ENCODE measurements at places on chromosomes 11 and 22.
A peak's percentile ranks its signal among the peaks of the same experiment; 100 is the strongest.

GRCh38 chr22:46393873-46394272, 58.4 kb downstream of the TRMU start:
- DNase-seq = no peak

GRCh38 chr22:33722816-33723215, 197.5 kb downstream of the LARGE1 start:
- no peak for DNase-seq

DNA sequence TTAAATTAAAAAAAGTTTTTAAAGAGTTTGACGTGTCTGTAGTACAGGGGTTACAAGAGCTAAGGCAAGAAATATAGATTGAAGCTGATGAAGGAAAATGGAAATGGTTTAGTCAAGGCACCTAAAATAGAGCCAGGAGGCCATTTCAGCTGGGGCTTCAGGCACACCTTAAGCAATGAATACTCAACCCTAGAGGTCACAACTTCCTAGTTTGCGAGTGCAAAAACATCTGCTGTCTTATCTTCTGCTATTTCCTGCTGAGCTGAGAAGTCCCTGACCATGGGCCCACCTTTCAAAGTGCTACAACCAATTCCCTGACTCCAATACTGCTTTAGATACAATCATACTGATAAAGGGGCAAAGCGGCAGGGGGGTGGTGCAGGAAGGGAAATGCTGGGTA, 87.4 kb downstream of the DLG2 start:
- no peak for DNase-seq

- no peak for DNase-seq
These were observed 133.5 kb downstream of the CD44 start for GRCh38 chr11:35272391-35272902.

DNA sequence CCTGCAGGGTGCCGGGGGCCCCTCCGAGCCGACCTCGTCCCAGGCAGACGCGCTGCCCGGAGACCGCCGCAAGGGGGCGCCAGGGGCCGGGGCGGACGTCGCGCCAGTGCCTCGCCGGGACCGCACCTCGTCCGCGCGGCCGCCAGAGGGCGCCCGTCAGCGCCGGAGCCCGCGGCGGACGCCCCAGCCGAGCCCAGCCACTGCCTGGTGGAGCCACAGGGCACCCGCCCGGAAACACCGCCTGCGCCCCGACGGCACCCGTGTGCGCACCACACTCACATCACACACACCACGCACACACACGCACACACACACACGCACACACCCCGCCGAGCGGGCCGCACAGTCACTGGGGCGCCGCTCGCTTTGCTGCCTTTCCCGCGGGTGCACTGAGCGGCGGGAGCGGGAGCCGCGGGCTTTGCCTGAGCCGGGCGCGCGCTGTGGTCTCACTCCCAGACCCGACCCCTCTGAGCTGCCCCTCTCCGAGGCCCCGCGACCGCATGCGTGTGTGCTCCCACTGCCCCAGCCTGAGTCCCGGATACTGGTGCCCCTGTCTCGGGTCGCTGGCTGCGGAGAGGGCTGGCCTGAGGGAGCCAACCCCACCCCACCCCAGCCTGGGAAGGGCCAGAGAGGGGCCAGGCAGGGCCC, 449.3 kb downstream of the OPCML start:
- DNase-seq = peak; percentile 12

DNA sequence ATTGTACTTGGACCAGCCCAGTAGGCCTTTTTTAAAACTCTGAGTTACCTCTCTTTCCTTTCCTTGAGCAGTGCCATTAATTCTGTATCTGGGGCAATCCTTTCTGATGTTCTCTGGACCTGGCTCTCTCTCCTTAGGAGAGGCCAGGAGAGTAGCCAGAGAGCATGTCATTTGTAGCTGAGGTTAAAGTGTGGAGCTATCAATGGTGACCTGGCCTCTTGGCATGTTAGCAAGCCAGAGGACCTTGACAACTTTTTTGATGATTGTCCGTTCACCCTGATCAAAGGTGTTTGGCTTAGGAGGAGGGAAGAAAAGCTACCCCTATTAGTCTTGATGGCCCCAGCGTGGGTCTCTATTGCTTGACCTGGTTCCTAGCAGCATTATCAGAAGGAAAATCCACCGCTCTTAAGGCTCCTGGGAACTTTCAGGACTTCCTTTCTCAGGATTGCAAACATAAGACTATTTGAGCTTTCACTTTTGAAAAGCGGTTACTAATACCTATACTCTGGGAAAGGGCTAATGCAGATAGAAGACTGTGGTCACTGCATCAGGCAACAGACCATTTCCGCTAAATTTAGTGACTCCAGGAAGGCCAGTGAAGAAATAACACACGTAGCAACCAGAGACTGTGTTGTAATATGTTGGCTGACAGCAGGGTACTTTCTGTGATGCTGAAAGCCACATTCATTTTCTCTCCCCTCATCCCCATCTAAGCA, 18.2 kb downstream of the LIMK2 start:
- no peak for DNase-seq

- DNase-seq = no peak
These were observed 1.4 kb downstream of the PCF11 start for GRCh38 chr11:83158357-83158786.

DNA sequence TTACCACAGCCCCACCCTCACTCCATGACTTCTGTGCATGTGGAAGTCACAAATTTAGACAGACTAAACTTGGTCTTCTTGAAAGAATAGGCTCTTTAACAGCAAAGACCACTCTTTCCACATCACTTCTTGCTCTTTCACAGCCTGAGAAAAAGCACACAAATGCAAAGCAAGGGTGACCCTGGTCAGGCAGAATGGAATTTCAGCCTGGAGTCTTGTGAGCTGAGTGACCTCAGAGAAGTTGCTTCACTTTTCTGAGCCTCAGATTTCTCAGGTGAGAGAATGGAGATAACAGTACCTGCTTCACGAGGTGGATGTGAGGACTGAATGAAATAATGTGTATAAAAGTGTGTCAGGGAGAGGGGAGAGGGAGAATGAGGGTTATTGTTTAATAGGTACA, 26.8 kb upstream of the LIPT2 start:
- no peak for DNase-seq

DNA sequence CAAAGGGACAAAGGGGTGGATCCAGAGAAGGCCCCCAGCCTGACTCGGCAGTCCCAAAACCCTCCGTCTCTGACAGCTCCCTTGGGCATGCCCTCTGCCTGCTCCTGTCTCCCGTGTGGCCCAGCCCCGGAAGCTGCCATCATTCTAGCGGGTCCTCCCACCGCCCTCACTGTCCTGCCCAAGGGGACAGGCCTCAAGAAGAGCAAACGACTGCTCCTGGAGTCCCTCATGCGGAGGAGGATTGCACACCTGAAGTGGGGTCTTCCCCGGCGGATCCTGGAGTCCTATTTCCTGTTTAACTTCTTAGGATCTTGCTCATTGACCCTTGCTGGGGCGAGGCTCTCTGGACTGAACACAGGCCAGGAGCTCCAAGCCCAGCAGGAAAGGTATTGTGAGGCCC, 2.6 kb upstream of the MEI1 start:
- DNase-seq = no peak

DNA sequence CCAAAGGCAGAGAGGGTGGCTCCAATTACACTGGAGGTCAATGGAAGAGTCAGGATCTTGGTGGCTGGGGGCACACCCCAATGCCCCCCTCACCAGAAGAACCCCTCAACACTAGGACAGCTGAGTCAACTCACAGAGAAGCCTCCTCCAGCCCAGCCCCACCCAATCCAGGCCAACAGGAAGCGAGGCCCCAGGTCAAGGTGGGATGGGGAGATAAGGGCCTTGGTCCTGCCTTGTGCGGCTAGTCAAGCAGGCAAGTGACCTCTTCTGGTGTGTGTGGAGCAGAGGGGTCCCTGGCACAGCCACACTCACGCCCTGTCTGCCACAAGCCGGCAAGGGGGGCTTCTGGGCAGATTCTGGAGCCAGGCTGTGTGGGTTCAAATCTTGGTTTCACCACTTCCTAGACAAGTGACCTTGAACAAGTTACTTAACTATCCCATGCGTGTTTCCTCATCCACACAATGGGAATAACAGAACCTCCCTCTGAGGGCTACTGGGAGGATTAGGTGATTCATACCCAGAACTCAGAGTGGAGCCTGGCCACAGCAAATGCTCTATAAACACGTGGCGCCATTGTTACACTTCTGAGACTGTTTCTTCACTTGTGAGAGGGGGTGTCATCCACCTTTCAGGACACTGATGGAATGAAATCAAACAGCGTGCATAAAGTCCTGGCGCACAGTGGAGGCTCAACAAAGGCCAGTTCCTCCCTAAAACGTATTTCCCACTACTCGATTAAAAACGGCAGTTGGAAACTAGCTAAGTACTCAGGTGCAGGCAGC, 3.2 kb downstream of the TTLL12 start:
- no peak for DNase-seq

DNA sequence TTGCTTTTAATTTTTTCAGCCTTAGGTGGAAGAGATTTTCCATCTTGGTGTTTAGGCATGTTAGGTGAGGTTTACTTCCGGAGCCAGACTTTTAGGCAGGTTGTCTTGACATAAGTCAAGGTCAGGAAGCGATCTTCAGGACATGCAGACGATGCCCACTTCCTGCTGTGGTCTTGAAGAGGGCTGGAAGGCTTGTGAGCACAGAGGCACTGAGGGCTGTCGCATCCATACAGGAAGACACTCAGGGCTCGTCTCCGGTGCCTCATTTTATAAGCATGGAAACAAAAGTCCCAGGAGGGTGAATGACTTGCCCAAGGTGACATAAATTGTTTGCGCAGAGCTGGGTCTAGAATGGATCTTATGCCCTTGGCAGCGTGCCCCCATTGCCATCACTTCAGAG, 30.8 kb downstream of the MARK2 start:
- DNase-seq = peak; percentile 25

DNA sequence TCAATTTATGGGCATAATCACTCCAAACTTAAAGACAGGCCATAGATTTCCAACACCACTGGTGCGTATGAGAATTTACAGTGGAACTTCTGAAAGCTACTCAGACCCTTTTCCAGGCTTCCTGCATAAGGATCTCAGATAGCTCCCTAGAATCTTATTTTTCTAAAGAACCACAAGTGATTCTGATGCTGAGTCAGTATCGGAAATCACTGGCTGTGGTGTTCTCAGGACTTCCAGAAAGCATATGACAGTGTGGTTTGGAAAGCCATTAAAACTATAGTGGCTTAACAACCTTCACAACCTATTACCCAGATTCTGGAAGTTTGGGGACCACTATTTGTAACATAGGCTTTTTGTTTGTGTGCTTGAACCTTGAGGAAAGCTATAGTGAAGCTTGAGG, 756.0 kb downstream of the DLG2 start:
- DNase-seq = no peak

GRCh38 chr11:11349870-11350337, 3.1 kb downstream of the CSNK2A3 start:
- no peak for DNase-seq

DNA sequence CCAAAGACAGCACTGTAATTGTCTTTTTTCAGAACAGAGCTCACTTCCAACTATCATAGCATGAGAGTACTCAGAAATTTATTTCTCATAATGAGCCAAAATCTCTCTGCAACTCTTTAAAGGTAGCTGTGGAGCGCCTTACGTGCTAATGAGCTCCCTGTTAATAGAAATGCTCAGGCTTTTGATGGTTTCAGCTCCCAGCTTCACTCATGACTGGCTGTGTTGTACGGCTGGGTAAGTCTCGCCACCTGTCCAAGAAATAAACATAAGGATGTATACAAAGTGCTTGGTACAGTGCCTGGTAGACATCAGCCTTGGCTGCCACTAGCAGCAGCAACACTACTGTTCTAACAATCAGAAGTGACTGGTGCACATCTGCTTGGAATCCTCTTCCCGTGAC, 109.4 kb downstream of the LDLRAD3 start:
- DNase-seq = no peak

DNA sequence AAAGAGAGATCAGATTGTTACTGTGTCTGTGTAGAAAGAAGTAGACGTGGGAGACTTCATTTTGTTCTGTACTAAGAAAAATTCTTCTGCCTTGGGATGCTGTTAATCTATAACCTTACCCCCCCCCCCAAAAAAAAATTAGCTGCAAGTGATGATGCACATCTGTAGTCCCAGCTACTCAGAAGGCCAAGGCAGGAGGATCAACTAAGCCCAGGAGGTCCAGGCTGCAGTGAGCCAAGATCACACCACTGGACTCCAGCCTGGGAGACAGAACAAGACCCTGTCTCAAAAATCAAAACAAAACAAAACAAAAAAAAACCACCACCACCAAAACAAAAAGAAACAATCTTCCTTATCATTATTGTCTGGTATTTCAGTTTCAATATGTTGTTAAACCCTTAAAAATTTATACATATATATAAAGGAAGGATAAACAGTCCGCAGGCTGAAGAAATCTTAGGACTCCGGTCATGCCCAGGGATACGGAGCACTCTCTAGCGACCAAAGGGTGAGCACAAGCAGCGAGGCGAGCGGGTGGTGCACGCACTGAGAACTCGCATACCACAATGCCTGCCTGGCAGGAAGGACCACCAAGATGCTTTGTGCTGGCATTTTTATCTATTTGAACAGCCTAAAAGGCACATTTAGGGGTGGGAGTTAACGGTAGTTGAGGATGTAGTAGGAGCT, 6.4 kb downstream of the POLDIP3 start:
- DNase-seq = no peak

GRCh38 chr11:66978717-66979116, 3.6 kb downstream of the C11orf86 start:
- no peak for DNase-seq

- DNase-seq = no peak
These were observed 4.5 kb upstream of the TP53I11 start for GRCh38 chr11:44955015-44955738.

DNA sequence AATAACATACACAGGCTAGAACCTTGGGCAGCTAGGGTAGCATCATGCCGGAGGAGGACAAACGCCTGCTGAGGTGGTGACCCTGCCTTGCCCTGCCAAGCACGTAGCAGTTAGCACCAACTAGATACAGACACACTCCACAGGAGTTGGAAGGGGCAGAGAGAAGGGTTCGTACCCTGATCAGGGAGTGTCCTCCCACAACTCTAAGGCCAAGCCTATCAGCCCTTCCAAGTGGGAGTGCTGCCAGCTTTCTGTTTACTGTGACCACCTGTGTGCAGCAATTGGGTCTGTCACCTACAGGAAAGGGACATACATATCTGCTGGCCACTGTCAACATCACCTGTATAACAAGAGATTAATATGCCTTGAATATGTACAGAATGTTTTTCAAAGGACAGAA, 1.9 kb upstream of the THAP7 start:
- no peak for DNase-seq

All from activated T-helper 1 cell treated with anti-CD3 and anti-CD28 coated beads, Interleukin-2, amount 50 U/mL, for 16 hours (primary cell).